ENCODE measurements at places on chromosomes 11 and 22.

GRCh38 chr11:506995-507726 lies at the start of gene RNH1:
Gene RNH1 (minus strand): TSS chr11:507242. CDS start chr11:502162, 5,080 bp downstream.
- DNase-seq = peak; percentile 96

DNA sequence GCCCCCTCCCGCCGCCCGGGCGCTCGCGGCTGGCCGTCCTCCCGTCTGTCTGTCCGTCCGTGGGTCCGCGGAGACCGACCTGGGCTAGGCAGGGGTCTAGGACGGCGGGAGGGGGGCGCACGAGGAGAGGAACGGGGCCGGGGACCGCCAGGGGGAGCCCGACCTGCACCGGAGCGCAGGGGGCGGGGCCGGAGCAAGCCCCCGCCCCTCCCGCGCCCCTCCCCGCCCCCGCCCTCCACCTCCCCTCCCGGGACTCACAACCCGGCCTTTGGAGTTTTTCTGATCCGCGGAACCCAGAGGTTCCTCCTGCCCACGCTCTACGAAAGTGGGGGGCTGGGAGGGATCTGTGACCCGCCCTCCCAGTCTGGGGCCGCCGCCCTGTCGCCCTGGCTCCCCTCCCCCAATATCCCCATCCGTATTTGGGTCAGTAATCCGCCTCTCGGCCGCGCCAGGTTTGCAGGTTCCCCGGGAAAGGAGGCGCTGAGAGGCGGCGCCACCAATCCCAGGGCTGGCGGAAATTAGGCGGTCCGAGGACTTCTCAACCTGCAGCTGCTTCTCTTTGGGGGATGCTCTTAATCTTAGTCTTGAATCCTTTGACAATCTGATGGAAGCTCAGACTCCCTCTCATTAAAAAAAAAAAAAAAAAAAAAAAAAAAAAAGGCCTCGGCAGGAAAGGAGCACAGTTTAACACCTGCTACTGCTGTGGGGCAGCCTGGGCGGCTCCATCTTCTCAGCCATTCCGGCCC lies 925 bp upstream of the KCNJ11 start:
- peak; percentile 71 for DNase-seq

DNA sequence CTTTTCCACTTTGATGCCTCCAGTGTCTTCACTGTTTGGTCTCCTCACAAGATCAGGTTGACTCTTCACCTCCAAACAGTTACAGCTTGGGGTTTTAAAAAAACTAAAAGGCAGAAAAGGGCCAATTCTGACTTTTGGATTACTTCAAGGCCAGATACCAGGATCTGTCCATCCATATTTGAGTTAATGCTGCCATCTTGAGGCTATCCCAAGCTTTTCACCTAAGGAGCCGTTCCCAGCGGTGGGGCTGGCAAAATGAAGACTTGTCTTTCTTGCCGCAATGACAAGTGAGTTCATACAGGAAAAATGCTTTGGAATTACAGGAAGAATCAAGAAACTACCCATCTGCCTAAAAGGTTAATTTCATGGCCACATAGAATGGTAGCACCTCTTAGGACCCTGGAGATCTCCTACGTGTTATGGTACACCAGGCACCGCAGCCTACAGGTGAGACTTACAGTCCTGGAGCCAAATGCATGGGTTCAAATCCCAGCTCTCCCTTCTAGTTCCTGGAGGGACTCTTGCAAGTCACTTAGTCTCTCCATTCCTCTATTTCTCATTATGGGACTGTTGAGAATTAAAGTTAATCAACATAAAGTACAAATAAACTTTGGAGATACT lies 6.0 kb upstream of the OR5B21 start:
- DNase-seq = no peak

GRCh38 chr11:102360681-102361080 lies 13.7 kb downstream of the BIRC2 start:
- DNase-seq = peak; percentile 58

GRCh38 chr11:103729617-103730016 lies 306.8 kb upstream of the DDI1 start:
- DNase-seq = no peak

DNA sequence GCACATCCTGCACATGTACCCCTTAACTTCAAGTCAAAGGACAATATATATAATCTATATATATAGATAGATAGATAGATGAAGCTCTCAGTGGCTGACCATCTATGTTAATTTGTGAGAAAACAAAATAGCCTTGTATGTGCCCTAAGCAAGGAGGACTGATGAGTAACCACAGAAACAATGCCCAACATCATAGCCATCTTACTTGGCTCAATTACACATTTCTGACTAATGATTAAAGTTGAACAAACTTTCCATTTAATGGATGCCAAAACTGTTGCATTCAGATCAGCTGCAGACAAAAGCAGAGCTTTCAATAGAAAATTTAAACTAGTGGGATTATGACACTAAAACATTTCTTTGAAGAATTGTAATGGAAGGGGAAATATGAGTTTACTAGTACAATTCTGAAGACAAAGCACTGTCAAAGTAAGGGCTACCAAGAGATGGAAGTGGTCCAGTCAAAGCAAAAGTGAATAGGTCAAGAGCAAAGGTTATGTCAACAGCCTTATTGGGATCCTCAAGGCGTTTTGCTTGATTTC lies 1188.2 kb upstream of the RAG2 start:
- DNase-seq = no peak

DNA sequence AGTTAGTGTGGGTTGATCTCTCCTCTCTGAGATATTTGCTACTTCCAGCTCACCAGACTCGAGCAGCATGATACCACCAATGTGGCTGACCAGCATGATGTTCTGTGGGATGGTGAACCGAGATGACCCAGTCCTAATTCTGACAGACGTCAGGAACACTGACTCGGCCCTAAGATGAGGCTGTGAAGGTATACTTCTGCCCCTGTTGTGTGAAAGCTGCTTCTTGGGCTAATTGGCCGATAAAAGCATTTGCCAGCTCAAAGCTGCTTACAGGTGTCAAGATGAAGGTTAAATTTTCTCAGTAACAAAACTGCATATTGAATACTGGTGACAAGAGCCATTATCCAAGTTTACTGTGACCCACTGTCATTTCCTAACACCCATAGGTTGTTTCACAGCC lies 151.4 kb downstream of the BRD1 start:
- DNase-seq = no peak

DNA sequence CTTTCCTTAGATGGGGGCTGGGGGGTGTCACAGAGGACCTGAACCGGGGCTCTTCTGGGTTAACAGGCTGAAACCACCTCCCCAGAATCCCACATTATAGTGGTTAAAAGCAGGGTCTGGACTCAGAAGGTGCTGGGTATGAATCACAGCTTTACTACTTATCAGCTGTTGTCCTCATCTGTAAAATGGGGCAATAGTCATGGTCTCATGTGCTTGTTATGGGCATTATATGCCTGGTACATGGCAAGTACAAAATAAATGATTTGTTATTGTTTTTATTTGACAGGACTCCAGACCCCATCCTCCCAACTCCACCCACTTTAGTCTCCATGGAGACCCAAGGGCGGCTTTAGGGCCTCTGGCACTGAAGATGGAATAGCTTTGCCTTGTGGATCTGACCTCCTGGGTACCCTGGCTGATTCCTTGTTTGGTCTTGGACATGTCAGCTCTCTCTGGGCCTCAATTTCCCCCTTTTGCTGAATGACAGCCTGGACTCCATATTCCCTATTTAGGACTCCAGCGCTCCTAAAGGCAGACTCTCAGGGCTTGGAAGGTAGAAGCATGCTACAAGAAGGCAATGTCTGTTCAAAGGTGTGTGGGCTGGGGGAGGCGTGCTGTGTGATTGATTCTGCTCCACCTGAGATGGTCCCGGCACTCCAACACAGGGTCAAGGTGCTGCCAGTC lies 812 bp upstream of the SMTN start:
- DNase-seq = no peak

DNA sequence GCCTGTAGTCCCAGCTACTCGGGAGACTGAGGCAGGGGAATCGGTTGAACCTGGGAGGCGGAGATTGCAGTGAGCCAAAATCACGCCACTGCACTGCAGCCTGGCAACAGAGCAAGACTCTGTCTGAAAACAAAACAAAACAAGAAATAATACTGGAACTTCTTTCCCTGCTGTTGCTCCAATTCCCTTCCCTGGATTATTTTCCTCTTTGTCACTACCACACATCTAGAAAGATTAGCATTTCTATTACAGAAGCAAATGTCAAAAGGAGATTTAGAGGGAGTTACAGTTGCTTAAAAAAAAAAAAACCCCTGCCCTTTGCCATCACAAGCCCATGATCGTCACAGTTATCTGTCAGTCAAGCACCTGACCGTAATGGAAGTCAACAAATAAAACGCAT lies 17.7 kb upstream of the SCGB1D1 start:
- no peak for DNase-seq

DNA sequence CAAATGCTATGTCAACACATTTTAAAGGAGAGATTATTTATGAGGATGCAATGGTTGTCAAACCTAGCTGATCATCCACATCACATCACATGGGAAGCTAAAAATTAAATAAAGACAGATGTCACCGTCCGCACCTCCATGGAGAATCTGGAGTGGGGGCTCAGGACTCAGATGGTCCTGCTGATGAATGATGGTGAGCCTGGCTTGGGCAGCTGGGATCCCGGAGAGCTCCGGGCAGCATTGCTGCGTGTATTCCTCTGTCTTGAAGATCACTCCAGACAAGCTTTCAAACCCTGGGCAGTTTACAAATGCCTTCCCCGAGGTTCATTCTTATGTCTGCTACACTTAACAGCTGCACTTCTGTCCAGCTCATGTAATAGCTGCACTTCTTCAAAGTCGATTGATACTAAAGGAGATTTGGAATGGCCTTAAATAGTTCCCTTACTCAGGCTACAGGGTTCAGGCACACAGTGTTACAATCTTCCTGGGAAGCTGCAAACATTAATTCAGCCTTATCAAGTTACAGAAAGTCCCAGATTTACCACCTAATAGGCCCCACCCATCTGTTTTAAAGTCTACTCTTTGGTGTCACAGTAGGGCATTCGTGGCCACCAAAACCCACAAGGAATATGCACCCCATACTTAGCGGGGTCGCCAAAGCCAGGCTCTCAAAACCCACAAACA lies 34.7 kb upstream of the CSNK2A3 start:
- DNase-seq = no peak

GRCh38 chr11:61733120-61733978 lies 19.1 kb upstream of the MYRF start:
- DNase-seq = peak; percentile 76

- no peak for DNase-seq
These were observed 1121.8 kb upstream of the TENM4 start for GRCh38 chr11:80562523-80563125.

DNA sequence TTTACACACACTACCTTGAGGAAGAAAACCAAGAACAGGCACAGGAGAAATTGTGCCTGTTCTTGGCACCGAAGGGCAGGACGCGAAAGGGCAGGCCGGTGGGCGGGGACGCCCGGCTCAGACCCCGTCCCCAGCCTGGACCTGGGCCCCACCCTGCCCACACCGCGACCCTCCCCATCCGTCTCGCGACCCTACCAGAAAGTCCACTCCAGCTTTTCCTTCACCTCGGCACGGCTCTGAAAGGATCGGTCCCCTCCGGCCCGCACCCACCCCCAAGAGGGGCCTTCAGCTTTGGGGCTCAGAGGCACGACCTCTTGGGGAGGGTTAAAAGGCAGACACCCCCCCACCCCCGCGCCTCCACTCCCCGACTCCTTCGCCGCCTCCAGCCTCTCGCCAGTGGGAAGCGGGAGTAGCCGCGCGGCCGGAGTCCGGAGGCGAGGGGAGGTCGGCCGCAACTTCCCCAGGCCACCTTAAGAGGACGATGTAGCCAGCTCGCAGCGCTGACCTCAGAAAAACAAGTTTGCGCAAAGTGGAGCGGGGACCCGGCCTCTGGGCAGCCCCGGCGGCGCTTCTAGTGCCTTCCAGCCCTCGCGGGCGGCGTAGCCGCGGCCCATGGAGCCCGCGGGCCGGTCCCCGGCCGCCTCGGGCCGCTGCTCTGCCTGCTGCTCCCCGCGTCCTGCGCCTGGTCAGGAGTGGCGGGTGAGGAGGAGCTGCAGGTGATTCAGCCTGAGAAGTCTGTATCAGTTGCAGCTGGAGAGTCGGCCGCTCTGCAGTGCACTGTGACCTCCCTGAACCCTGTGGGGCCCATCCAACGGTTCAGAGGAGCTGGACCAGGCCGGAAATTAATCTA lies 4.4 kb downstream of the SEC14L6 start:
- DNase-seq = no peak

DNA sequence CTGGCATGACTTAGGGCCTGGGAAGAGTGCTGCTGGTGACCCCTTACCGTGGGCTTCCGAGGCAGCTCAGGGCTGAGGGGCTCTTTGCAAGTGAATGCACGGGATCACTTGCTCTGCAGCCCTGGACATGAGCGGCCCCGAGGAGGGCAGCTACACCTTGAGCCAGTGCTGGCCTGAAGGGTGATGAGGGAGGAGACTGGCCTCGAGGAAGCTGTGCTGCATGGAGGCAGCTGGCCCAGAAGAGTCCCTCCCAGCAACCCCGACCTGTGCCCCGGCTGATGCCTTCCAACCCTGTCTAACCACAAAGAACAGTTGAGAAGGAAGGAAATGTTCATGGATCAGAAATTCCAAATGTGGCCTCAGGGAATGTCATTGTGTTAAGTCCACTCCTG lies 45.2 kb downstream of the TBX1 start:
- DNase-seq = no peak

DNA sequence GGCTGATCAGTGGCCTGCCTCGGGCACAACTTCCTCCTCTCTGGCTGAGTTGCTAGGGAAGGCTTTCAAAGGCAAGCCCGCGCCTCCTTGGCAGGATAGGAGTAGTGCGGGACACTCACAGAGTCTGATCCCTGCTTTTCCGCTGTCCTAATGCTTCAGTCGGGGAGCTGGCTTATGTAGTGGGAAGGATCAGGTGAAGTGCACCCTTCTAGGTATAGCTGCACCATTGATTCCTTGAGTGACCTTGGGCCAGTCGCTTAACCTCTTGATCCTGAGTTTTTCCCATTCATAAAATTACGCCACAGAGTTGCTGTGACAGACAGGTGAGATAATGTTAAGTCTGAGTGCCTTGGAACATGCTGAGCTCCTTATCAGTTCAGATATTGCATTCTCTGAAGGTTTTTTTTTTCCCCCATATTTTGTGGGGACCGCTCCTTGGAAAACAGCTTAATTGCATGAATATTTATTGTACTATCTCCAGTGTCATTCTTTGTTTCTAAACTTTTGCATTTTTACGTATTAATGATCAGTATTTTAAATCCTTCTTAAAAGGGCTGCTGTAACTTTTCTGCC lies 961 bp downstream of the IPO7 start:
- DNase-seq = no peak

GRCh38 chr11:113906516-113906915 lies 1.9 kb downstream of the HTR3B start:
- DNase-seq = no peak
